ENCODE measurements at places on chromosomes 3 and 15.

- DNase-seq: peak; percentile 40
Observed at GRCh38 chr3:163056874-163057497, 1560.4 kb downstream of the OTOL1 start.

DNA sequence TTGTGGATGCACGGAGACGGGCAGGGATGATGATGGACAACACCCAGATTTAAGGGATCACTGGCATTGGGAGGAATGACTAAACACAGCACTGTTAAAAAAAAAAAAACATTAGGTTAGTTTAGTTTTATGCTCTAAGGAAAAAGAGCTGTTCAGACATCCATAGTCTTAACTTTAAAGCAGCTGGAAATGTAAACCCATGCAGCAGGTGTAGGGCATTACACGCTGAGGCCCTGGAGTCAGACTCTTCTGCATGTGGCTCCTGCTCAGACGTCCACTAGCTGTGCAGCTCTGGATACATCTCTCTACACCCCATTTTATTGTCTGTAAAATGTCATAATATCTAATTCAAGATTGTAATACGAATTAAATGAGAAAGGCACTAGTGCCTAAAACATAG, 191.8 kb upstream of the RASGRP1 start:
- no peak for DNase-seq

GRCh38 chr3:135927155-135927554, 38.4 kb upstream of the PPP2R3A start:
- DNase-seq: no peak

GRCh38 chr3:171455603-171456550, 4.3 kb downstream of the TNIK start:
- DNase-seq: no peak

- DNase-seq: no peak
Observed at GRCh38 chr3:115513416-115513800, 109.9 kb upstream of the GAP43 start.

DNA sequence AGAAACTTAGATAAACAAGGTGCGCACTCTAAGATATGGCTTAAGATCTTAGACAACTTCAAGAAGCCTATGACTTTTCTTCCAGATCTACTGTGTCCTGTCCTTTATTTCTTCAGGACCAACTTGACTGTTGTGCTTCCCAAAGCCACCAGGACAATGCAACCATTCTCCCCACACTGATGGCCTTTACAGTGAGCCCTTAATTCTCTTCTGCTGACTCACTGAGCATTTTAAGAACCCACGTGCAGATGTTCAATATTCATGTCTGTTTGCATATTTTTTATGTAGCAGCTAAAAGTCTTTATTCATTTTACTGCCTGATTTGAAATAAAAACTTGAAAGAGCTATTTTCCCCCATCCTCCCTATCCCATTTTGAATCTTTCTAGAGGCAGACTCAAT, 103.3 kb upstream of the SLC2A2 start:
- no peak for DNase-seq

GRCh38 chr3:186236357-186237020, 125.5 kb downstream of the DGKG start:
- DNase-seq: no peak

DNA sequence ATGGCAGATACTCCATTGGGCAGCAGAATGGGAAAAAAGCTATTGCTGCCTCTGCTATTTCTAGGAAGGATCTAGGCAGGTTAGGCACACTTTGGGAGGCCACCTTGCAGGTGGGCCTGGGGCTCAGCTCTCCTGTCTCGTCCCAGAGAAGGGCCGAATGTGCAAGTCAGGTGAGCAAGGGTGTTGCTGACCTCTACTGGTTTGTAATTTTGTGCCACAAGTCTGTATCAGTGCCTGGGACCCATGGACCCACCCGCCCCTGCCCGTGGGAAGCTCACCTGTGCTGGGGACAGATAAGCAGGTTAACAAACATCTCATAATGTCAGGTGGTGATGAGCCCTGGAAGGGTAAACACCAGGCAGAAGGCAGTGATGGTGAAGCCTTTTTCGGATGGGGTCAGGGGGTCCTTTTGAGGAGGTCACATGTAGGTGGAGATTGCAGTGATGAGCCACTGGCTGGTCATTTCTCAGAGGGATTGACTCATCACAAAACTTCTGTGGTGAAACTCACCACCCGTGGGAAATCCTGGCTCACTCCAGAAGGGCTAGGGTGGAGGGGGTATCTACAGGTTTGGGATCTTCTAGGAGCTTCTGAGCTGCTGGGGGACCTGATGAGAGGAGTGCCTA, 161.3 kb downstream of the KLF13 start:
- no peak for DNase-seq

DNA sequence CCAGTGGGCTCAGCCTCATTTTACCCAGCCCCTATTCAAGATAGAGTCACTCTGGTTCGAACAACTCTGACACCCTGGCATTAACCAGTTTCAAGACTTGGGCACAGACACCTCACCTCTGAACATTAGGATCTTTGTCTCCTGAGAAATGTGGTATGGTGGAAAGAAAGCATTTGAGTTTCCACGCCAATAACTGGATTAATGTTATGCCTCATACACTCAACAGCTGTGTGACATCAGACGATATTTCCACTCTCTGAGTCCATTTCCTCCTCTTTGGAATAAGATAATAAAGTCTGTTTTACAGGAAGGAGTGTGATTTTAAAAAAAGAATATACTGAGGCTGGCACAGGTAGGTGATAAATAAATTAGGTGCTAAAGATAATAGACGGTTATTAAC, 121.3 kb upstream of the CHL1 start:
- no peak for DNase-seq

GRCh38 chr15:92361321-92362000, 32.2 kb upstream of the ST8SIA2 start:
- DNase-seq: no peak

DNA sequence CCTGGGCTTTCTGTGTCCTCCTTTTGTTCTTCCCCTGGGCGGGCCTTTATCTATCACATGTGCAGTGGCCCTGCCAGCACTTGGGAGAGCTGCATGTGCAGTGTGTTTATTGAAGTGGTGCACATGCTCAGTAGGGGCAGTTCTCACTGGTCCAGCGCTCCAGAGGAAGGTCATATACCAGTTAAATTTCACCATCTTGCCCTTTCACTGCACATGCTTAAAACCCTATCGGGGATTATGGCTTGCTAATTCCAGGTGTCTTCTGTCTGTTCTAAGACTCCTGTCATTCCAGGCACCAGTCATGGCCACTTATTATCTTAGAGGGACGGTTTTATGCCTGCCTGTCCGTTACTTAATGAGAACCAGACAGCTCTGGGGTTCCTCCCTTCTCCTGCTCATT, 52.2 kb downstream of the ROPN1B start:
- DNase-seq: no peak

- no peak for DNase-seq
Observed at GRCh38 chr3:51946796-51947195, 4.6 kb downstream of the PARP3 start.

GRCh38 chr3:131733086-131733841, 230.5 kb upstream of the MRPL3 start:
- DNase-seq: no peak

GRCh38 chr3:146300768-146301167, 49.9 kb upstream of the PLSCR4 start:
- no peak for DNase-seq

DNA sequence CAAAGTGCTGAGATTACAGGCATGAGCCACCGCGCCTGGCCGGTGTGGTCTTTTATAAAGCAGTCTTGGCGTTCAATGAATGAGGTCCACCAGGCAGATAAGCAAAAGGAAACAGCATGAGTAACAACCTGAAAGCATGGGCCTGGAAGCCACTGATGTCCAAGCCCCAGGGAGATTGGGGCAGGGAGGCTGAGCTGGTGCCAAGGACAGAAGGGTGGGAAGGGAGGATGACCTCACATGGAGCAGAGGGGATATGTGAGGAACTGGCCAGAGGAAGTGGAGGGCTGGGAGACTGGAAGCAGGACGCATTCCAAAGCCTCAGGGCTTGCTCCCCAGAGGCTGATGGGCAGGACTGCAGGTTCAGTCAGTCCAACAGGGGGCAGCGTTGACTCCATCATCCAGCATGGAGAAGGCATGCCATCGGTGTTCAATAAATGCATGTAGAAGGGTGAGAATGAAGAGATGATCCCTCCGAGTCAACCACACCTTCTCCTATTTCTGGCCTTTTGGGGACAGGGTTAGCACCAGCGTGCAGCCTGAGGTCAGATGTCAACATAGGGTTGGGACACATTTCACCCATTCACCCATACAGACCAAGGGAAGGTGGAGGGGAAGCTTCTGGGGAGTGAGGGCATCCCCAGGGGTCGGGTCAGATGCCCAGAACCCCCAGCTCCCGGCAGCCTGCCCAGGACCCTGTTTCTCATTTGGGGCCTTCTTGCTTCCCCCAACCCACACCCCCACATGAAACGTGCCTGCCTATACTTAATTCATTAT, 14.8 kb downstream of the MYL3 start:
- no peak for DNase-seq

DNA sequence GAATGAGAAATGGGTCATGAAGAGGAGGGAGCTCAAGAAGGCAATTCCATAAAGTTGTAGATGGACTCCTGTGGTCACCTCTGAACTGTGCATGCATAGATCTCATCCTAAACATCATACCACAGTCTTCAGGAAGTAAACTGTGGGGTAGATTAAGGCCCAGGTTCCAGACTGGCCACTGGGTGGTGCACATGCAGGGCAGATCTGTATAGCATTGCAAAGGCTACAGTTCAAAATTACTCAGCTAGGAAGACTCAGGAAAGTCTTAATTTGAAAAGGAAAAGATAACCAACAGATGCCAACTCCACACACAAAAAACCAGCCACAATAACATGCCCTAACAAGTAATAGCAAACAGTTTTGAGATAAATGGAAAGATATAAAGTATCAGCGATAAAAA, 20.3 kb downstream of the KY start:
- DNase-seq: no peak

GRCh38 chr3:192831801-192832347, 85.8 kb downstream of the MB21D2 start:
- DNase-seq: no peak

- no peak for DNase-seq
Observed at GRCh38 chr3:157718800-157719199, 215.6 kb upstream of the VEPH1 start.

DNA sequence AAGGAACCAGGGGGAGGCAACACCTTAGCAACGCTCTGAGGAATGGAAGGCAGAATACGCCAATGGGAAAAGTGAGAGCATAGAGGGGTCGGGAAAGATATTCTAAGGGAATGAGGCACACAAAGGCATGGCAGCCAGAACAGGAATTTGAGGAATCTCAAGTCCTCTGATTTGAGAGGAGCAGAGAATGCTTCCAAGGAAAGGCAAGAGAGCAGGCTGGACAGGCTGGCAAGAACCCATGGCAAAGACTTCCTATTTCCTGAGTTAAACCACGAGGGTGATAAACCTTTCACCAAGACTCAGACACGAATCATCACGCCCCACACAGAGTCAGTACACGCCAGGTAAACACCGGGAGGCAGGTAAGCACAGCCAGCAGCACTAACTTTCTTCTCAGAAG, 109.8 kb downstream of the IGF2BP2 start:
- DNase-seq: no peak

DNA sequence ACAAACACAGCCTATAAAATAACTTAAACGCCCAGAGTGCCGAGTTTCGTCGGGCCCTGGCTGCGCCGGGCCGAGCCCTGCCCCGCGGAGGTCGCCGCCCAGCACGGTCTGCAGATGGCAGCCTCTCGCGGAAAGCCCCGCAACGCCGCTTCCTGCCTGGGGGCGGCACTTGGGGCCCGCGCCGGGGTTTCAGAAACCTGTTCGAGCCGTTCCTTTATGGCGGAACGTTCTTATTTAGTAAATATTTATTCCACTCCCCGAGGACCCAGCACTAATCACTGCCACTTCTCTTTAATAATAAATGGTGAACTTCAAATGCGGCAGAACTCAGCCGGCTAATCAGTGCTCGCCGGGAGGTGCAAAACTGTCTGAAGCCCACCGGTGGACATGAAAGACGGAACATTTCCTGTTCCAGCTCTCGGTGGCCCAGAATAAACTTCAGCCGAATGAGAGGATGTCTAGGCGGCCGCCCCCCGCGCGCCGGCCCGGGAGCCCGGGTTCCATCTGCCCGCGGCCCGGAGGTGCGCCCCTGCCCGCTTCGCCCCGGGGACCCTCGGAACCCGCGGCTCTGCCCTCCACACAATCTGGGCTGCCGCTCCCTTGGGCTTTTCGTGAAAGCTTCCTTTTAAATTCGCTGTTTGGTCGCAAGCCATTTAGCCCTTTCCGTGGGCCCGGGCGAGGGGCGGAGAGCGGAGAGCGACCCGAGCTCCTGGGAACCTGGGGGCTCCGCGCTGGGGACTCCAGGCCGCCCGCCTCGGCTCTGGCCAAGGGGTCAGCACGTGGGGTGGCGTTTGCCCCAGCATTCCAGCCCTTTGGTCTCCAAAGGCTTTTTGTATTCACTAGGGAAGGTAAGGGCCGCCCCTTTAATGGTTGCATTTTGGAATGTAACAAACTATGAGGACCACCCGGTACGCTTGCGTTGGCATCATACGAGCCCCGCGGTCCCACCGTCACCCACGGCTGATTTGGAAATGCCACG, 110.8 kb upstream of the ATP11B start:
- peak; percentile 28 for DNase-seq

DNA sequence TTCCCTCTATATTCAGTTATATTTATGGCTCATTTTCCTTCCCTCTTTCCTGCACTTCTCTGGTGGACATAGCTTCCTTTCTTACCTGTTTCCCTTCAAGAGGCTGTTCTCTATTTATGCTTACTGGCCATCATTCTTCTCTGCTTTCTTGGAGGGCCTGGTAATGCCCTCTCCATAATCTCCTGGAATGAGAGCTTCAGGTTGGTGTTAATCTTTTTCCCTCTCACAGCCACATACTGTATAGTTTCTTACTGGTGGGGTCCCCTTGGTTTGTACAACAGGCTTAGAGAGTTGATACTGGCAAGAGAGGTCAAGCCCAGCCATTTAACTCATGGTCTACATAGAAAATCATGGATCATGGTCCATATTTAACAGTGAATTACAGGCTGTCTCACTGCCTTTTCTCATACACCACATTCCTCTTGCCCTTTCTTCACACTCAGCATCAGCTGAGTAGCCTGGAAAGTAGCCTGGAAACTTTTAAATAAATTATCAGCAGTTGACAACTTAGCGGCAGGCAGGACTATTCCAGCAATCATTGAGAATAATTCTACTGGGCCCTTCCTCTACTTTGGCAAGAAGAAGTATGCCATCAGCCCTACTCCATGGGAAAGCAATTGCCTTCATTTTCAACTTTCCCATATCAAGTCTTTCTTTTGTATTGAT, 38.0 kb upstream of the DPH6 start:
- no peak for DNase-seq

GRCh38 chr15:22968366-22968765, 11.8 kb downstream of the CYFIP1 start:
- no peak for DNase-seq

All from HAP-1 (cell line).